GM04504 (cell line): ENCODE measurements at places on chromosomes 12 and 14.

DNA sequence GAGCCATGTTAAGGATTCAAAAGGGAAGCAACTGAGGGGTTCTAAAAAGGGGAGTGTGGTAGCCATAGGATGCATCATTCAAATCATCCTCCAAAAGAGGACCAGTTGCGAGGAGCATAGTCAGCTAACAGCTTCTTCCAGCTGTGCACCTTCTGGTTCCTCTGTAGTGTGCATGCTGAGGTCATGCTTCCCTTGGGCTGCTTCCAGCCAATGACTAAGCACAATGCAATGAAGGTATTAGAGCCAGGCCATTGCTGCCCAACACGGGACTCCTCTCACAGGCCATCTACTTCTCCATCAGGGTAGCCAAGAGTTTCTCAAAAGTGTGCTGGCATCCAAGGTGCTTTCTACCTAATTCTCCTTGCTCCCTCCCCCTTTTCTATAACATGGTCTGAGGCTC is 69.2 kb upstream of the ARID2 start:
- no peak for DNase-seq

DNA sequence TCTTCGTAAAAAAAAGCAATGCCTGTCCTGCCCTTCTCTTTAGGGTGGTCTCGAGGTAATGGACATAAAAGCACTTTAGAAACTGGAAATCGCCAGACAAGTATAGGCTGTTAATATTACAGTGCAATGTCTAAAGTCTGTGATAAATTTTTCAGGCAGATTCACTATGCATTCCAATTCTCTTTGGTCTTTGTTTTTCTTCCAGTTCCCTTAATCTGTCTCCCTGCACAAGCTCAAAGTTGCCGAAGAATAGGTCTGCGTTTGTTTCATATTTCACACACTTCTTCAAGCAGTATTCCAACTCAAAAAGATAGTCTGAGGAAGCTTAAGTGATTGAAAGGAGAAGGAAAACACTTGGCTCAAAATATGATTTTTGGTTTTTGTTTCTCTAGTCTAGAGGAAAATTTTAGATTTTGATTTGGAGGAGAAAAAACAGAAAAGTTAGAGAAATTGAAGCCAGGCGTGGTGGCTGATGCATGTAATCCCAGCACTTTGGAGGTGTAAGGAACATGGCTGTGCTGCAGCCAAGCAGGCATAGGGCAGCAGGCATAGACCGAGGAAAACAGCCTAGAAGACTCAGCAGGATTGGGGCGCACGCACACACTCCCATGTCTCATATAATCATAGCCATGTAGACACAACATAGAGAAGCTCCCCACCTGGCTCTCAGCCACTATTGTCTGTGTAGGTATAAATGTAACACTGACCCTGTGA is 96.2 kb upstream of the TMPO start:
- DNase-seq, result no peak

- DNase-seq, result no peak
These were observed 95.3 kb downstream of the RIMBP2 start for GRCh38 chr12:130620756-130621155.

DNA sequence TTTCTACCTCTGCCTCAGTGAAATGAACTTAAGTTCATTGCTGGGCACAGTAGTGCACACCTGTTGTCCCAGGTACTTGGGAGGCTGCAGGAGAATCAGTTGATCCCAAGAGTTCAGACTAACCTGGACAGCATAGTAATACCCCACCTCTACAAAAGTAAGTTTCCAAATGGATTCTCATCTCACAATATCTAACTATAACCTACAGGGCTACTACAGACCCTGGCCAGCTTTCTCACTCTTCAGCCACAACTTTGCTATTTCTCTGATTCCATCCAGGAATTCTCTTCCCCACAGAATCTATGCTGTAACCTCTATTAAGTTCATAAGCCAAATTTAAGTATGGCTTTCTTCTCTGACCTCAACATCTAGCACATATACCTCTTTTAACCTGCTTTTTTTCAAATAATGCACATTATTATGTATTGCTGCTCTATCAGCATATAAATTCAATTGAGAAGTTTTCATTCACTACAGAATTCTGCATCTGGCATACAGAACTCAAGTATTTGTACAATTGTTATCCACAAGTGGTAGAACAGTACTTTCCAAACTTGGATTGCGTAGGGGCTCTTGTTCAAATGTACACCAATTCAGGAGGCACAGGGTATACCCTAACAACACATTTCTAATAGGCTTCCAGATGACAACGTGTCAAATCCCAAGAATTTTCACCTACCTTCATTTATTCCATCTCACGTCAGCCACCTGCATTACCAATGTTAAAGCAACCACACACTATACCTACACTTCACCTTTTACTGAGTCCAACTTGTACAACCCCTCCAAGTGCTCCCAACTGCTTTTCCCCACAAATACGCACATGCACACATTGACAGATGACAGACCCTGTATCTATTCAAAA is 3.8 kb downstream of the RPS29 start:
- no peak for DNase-seq

GRCh38 chr14:67641902-67642749 is 22.4 kb downstream of the ARG2 start:
- no peak for DNase-seq

- no peak for DNase-seq
These were observed 9.2 kb upstream of the ALDH2 start for GRCh38 chr12:111757361-111758119.

DNA sequence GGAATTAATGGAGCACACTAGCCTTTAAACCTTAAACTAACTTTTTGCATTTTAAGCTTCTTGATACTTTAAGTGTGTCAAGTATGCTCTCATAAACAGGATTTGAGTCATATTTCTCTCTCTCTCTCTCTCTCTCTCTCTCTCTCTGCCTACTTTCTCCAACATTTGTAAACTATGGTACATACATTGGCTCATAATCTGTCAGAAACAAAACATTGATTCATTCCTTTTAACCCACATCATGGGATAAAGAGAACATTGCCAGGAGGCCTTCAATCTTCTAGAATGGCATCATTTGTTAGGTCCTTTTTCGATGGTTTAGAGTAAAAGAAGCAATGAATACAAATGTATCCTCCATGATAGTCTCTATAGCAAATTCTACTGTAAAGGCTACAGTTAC is 81.6 kb upstream of the RERGL start:
- no peak for DNase-seq

- no peak for DNase-seq
These were observed 1.9 kb upstream of the KCNK10 start for GRCh38 chr14:88324930-88325329.

DNA sequence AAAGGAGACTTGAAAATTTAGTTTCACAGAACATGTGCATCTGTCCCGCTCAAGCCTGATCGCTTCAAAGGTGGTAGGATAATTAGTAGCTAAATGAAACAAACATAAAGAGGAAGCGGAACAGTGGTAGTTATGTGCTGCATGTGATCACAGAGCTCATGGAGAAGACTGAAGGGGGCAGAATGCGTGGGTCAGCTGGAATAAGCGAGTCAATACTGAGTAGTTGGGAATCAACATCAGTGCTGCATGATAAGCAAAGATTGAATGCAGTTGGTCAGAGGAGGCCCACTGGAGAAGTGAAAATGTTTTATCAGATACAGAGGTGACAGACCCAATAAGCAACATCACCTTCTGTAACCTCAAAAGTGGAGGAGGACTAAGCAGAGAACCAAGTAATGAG is 95.1 kb upstream of the RFX4 start:
- DNase-seq, result no peak

- DNase-seq, result no peak
These were observed 67.0 kb downstream of the PRKCH start for GRCh38 chr14:61388173-61388975.

GRCh38 chr12:19614601-19615383 is 175.5 kb downstream of the AEBP2 start:
- DNase-seq, result no peak

DNA sequence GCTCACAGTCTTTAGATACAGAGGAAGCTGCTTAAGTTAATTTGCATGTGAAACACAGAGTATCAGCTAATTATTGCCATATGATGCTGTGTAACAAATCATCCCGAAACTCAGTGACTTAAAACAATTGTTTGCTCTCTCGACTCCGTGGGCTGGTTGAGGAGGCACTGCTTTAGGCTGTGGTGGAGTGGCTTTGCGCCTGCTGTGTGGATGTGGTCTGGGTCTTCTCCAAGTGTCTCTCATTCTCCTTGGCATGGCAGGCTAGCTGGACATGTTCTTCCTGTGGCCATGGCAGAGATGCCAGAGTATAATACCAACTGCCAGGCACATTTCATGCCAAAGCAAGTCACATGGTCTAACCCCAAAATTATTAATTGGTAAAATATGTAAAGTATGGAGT is 40.9 kb downstream of the PELI2 start:
- DNase-seq, result no peak

GRCh38 chr12:109981311-109981710 is 14.9 kb downstream of the GIT2 start:
- DNase-seq, result no peak

- no peak for DNase-seq
These were observed 88.9 kb upstream of the ARHGAP5 start for GRCh38 chr14:31988244-31988643.

DNA sequence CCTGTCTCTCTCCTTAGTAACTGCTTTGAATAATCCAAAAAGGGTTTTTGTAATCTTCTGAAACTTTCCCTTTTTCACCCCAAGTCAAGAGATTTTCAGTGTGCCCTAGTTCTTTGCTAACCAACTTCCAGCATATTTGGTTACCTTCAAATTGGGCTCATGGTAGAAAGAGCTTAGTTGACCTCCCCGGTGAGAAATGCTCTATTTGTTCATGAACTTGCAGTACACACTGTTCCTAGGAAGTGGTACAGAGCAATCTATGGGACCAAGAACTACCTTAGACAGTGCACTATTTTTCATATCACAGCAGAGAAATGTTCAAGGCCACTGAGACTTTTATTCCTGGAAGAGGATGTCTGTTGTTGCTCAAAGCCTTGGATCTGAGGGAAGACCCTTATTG is 1.7 kb downstream of the USP5 start:
- no peak for DNase-seq

GRCh38 chr14:84891404-84891803 is 638.5 kb upstream of the FLRT2 start:
- no peak for DNase-seq

- no peak for DNase-seq
These were observed 21.0 kb downstream of the TMTC1 start for GRCh38 chr12:29762637-29763300.

DNA sequence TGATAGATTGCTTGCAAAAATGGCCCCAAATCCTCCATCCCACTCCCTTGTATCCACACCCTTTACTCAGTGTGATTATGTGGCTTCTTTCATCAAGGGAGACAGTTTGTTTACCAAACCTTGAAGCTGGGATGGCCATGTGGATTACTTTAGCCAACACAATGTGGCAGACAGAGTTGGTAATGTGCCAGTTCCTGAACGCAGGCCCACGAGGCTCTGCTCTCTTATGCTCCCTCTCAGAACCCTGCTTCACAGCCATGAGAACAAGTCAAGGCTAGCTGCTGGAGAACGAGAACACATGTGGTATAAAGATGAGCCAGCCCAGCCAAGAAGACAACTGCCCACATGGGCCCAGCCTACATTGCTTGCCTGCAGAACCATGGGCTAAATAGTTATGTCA is 162.3 kb downstream of the NDUFA12 start:
- no peak for DNase-seq

DNA sequence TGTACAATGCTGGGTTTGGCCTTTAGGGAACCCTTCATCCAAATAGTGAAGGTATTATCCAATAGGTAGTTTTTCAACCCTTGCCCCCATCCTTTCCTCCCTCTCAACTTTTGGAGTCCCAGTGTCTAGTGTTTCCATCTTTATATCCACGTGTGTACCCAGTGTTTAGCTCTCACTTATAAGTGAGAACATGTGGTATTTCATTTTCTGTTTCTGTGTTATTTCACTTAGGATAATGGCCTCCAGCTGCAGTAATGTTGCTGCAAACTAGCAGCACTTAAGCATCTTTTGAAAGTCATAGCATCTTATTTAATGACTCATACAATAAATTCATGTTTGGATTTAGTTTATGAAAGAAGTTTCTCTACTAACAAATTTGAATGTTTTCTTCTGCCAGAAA is 442.5 kb downstream of the NELL2 start:
- DNase-seq, result peak; percentile 1

- DNase-seq, result no peak
These were observed 3.2 kb upstream of the DYNC1H1 start for GRCh38 chr14:101961011-101961721.

- DNase-seq, result no peak
These were observed 36.6 kb downstream of the STAB2 start for GRCh38 chr12:103623716-103624115.

GRCh38 chr14:102209224-102209966 is 69.7 kb downstream of the WDR20 start:
- no peak for DNase-seq

- no peak for DNase-seq
These were observed 35.2 kb downstream of the PPM1H start for GRCh38 chr12:62899568-62900390.

DNA sequence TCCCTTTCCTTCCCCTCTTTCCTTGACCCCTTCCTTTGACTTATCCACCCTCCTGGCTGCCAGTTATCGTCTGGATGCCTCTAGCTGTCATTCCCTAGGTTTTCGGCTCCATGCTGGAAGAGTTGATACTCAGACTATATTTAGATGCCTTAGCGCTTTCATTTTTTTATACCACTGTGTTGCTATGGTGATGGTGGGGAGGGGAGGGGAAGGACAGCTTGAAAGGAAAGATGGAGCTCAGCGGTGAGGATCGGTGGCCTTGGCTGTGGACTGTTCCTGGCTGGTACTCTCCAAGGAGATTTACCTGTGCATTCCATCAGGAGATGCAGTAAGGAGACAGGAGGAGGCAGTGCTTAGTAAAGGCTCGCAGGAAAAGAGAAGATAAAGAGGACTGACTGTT is 108.7 kb downstream of the SLC8A3 start:
- no peak for DNase-seq

DNA sequence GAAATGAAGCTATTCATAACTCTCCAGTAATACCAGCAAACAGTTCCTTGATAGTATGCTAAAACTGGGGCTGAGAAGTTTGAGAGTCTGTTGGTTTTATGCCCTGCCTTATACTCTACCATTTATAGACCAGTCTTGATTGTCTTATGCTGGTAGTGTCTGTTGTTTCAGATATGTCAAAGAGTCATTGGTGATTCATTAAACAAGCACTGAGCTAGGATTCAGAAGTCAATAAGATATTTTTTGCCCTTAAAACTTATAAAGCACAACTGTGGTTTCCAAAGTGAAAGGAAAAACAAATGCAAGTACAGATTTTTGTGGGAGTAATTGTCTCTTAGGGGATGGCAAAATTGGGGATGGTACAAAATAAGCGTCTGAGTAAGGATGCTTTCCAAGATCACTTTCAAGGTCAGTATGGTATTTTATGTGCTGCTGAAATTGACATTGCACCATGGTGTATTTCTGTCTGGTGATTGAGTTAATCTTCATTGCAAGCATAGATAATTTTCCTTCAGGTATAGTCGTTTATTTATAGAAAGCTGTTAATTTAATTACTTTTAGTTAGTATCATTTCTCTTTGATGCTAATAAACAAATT is 289.5 kb upstream of the E2F7 start:
- DNase-seq, result no peak
